ENCODE measurements at places on chromosomes 4 and X.

DNA sequence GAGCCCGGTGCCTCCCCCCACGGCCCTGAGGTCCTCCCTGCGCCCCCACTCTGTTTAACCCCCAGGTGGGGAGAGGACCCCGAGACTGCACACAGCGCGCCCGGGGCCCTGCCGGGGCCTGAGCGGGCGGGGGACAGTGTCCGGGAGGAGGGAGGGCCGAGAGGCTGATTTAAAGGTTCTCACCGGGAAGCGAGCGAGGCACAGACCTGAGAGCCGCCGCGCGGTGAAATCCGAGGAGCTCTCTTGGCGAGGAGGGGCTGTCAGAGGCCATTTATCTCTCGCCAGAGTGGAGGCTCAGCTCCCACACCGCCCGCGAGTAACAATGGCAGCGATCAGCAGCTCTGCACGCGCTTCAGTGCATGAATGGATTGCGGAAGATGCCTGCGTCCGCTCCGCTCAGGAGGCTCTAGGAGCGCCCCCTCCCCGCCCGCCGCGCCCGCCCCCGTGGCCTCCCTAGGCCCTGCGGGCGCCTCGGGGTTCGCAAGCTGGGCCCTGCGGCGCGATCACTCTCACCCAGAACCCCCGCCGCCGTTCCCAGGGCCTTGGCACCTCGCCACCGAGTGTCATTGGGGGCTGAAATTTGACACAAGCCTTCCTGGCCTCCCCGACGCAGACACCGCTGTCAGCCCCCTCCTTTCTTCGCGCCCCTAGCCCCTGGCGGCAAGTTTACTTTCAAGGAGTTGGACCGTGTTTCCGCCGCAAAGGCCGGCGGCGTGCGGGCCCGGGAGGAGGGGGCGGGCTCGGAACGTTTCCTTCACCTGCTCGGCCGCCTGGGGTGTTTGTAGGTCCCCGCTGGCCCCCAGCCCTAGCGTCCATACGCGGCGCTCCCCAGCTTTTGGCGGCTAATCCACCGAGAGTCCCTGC, 48.7 kb upstream of the BCOR start:
- no peak for DNase-seq

DNA sequence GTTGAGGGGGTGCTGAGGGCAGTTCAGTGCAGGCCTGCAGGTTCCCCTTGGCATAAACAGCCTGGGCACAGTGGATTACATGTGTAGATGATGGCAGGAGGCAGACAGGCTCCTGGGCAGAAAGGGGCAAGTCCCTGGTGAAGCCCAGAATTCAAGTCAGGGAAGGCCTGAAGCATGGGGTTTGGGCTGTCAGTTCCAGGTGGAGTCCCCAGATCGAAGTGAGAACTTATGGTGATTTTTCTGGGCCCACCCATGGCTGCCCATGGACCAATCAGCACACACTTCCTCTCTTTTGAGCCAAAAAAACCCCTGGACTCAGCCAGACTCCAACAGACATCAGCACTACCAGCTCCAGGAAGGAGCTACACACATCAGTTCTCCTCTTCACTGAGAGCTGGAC, 529.1 kb downstream of the PPARGC1A start:
- DNase-seq = no peak

- DNase-seq = no peak
Measured at GRCh38 chr4:155757745-155758265, 1.0 kb upstream of the GUCY1B1 start.

DNA sequence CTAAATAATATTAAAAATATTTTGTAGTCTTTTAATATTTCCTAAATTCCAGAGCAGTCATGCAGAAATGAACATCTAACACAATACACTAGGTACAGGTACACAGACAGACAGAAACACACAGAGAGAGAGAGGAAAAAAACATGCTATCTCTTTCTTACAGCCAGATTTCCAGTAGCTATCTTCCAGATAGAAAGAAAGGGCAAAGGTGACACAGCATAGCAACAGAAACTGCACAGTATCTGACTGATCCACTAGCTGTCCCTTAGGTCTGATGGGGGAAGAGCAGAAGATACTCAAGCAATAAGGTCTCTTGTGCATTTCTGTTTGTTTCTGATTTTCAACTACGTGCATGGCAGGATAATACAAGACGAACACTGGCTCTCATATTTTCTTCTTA, 7.8 kb downstream of the FBXW7 start:
- no peak for DNase-seq

DNA sequence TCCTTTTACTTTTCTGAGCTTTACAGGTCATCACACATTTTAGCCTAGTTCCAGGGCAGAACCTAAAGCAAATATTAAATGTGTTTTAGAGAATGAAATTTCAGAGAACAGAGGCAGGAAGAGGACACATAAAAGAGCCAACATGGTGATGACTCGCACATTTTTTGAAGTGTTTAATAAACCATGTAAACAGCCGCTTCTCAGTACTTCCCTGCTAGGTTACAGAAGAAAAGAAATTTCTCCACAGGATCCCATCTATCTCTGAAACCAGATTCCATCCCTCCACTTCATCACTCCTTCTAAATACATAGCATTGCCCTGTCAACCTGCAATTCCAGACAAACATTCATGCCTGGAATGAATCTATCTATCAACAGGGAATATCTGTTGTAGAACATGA, 949.5 kb upstream of the PCDH7 start:
- no peak for DNase-seq

DNA sequence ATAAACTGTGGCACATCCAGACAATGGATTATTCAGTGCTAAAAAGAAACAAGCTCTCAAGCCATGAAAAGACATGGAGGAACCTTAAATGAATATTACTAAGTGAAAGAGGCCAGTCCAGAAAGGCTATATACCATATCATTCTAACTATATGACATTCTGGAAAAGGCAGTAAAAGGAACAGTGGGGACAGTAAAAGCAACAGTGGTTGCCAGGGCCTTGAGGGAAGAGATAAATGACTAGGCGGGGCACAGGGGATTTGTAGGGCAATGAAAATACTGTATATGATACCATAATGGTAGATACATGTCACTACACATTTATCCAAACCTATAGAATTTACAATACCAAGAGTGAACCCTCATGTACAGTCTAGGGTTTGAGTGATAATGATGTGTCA, 115.3 kb downstream of the ATP8A1 start:
- no peak for DNase-seq

- DNase-seq = no peak
Measured at GRCh38 chrX:12700745-12701144, 90.5 kb upstream of the PRPS2 start.

- DNase-seq = no peak
Measured at GRCh38 chr4:112770114-112770513, 133.2 kb downstream of the LARP7 start.

DNA sequence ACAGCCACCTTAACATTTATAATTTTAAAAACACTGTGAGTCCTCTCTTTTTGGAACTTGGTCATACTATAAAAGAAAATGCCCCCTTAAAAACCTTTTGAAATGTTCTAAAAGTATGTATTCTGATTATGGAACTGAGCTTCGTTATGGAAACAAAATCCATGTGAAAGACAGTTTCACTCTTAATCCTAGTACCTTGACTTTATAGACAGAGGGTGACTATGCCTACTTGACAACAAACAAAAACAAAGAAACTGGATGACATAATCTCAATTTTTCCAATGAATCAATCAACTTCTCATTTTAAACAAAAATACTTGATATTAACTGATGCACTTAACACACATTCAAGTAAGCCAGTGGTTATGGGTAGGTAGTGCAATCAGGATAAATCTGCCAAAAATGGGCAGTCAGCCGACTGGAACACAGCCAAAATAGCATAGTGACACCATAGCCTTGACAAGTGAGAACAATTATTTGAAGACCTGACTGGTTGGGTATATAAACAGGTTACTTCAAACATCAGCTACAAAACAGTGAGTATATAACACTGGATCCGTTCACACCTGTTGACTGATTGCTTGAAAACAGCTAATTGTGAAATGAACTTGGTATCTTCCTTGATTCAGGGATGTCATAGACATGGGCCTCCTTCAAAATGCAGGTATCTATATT, 265.5 kb downstream of the PPP3CA start:
- DNase-seq = no peak

Data from CD4-positive, CD25-positive, alpha-beta regulatory T cell (primary cell).